ENCODE measurements at places on chromosomes 6 and 20. TPM values are rescaled to one million over a fixed set of nuclear protein-coding genes. Genes with fewer than 3 reads are reported as not detected.

The HRH3 gene
- total RNA-seq: not detected

The DPPA5 gene
- not detected for total RNA-seq

The TOX2 gene
- total RNA-seq: 3.0 TPM

The C6orf120 gene
- total RNA-seq: 56.3 TPM

The ENPP5 gene
- total RNA-seq: 25.7 TPM

DNA sequence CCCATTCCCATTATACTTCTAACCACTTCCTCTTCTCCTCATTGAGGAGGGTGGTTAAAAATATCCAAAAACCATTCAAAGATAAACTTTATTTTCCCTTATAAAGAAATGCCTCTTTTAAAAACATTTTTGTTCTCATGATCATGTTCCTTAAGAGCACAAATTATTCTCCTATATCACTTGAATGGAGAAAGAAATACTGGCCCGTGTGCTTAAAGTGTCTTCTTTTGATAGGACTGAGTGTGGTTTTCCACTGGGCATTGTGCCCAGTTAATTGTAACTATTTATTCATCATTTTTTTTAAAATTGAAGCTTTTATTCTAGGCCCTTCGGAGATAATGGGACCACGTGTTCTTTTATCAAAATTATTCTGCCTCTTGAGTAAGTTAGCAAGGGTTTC lies 871.5 kb downstream of the QKI start:
- DNase-seq: peak; percentile 19
- H3K36me3 ChIP-seq: no peaks in the 10 kb centered on the region
- no peaks in the 10 kb centered on the region for H3K27me3 ChIP-seq
- no peak overlapping the region for H3K4me3 ChIP-seq
- no peaks in the 10 kb centered on the region for H3K4me1 ChIP-seq

DNA sequence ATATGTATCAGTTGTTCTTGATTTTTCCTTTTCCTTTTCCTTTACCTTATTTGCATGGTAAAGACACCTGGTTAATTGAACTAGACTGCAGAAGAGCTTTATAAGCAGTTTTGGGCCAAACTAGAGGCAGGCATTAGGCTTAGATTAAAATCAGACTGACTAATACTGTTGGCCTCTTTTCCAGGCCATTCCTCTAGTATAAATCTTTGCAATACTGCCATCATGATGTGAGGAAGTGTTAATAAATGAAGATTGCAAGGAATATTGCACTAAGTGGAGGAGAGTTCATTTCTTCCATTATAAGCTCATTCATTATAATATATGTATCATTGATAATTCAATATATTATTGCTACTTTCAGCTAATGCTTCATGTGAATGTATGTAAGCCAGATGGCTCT lies 163.8 kb downstream of the MMUT start:
- H3K4me3 ChIP-seq: no peak overlapping the region
- no peaks in the 10 kb centered on the region for H3K36me3 ChIP-seq
- DNase-seq: no peak
- H3K4me1 ChIP-seq: no peaks in the 10 kb centered on the region
- H3K27me3 ChIP-seq: no peaks in the 10 kb centered on the region
- H3K27ac ChIP-seq: no peak overlapping the region

DNA sequence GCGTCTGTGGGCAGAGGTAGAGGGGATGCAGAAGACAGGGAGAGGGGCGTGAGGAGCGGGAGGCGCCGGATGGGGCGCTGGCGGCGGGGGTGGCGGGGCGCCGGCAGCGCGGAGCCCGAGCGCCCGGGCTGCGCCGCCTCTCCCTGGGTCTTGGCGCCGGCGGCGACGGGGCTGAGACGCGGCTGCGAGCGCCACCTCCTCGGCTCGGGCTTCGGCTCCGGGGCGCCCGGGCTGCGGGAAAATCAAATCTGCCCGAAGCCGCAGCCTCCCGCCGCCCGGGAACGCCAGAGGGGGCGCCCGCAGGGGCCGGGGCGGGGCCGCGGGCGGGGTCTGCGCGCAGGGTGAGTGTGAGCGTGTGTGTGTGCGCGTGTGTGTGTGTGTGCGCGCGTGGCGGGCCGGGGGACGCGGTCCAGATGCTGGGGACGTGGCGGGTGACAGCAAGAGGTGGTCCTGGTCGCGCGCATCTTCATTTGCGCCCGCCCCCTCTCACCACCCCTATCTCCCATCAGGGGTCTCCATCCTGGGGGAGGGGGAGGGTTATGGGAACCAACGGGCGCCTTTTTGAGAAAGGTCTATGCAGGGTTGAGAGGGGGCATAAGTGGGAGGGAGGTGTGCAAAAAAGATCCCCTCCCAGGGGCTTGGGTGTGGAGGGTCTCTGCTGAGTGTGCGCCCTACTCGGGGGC lies 646 bp upstream of the CPNE5 start:
- H3K4me1 ChIP-seq: peaks cover 18% of the 10 kb centered on the region
- peak overlapping the region; percentile 62 for H3K4me3 ChIP-seq
- no peak overlapping the region for H3K27ac ChIP-seq
- H3K27me3 ChIP-seq: no peaks in the 10 kb centered on the region
- H3K36me3 ChIP-seq: no peaks in the 10 kb centered on the region

DNA sequence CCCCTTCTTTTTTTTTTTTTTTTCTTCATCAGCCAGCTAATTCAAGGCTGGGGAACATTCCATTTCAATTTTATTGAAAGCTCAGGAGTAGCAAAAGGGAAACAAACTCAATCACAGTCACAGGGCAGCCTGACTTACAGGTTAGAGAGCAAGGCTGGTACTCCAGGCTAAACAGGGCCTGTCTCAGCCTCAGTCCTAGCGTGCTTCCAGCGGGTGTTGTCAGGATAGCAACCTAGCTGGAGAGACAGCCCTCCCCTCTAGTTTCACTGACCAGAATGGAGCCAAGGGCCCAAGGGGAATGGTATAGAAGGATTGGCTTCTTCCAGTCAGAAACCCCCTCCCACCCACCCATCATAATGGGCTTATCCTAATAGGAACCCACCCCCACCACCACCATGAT lies 132.9 kb downstream of the PXDC1 start:
- H3K27ac ChIP-seq: no peak overlapping the region
- H3K4me3 ChIP-seq: no peak overlapping the region
- no peaks in the 10 kb centered on the region for H3K4me1 ChIP-seq
- peaks cover 6% of the 10 kb centered on the region for H3K27me3 ChIP-seq

GRCh38 chr6:21102624-21103023 lies 490.9 kb upstream of the SOX4 start:
- no peak overlapping the region for H3K4me3 ChIP-seq
- no peaks in the 10 kb centered on the region for H3K27me3 ChIP-seq
- no peaks in the 10 kb centered on the region for H3K36me3 ChIP-seq
- no peak for DNase-seq

- peak overlapping the region; percentile 15 for H3K27ac ChIP-seq
- no peak for DNase-seq
- no peak overlapping the region for H3K4me3 ChIP-seq
- H3K27me3 ChIP-seq: no peaks in the 10 kb centered on the region
- H3K36me3 ChIP-seq: no peaks in the 10 kb centered on the region
These were observed 225.3 kb downstream of the KHDC1L start for GRCh38 chr6:72999995-73000394.

DNA sequence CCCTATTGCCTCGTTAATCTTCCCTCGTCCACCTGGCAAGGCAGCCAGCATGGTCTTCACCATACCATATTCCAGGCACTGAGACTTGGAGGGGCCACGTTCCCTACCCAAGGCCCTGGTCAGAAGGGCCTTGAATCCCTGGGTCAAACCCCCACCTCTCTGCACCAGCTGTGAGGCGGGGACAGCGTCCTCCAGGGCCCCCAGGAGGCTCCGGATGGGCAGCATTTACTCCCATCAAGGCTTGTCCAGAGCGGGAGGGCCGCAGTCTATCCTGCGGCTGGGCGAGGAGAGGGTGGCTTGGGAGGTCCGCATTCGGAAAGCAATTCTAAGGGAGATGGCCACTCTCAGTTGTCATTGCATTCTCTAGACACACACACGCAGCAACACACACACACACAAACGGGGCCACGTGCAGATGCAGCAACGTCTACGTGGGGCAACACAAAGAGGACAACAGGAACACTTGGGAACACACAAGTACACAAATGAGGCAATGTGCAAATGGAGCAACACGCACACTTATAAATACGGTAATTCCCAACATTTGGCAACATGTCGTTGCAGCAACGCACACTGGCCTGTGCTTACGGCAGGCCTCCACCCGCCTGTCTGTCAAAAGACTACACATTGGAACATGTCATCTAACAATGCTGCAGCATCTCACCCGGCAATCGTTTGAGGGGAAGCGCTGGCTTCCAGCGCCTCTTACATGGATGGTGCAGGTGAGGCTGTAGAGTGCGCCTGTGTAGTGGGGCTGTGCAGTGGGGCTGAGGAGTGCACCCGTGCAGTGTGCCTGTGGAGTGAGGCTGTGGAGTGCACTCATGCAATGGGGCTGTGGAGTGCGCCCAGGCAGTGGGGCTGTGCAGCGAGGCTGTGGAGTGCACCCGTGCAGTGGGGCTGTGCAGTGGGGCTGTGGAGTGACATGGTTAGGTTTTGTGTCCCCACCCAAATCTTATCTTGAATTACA lies 12.9 kb upstream of the NTSR1 start:
- H3K27ac ChIP-seq: no peak overlapping the region
- H3K27me3 ChIP-seq: peaks cover 4% of the 10 kb centered on the region
- DNase-seq: no peak
- no peaks in the 10 kb centered on the region for H3K4me1 ChIP-seq
- no peak overlapping the region for H3K4me3 ChIP-seq

DNA sequence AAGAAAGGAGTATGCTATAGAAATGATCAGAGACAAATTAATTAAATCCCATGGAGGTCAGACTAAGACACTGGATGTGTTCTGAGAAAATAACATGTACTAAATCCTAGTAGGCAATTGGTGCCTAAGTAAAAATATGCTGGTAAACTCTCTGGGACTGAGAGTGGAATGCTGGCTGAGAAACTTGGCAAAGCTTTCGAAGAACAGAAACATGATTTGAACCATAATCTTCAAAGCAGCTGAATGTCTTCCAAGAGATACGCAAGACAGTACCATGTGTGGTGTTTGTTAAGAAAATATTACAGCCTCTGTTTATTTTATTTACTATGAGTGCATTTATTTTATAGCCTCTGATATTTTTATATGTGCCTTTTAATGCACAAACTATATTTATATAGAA lies 55.2 kb downstream of the EFHC1 start:
- H3K27ac ChIP-seq: no peak overlapping the region
- H3K27me3 ChIP-seq: no peaks in the 10 kb centered on the region
- no peaks in the 10 kb centered on the region for H3K4me1 ChIP-seq
- H3K36me3 ChIP-seq: no peaks in the 10 kb centered on the region

DNA sequence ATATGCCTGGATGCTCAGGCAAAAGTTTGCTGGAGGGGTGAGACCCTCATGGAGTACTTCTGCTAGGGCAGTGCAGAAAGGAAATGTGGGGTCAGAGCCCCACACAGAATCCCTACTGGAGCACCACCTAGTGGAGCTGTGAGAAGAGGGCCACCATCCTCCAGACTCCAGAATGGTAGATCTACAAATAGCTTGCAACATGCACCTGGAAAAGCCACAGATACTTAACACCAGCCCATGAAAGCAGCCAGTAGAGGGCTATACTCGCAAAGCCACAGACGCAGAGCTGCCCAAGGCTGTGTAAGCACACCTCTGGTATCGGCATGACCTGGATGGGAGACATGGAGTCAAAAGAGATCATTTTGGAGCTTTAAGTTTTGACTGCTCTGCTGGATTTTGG lies 60.7 kb upstream of the GJE1 start:
- no peak overlapping the region for H3K4me3 ChIP-seq
- H3K27me3 ChIP-seq: no peaks in the 10 kb centered on the region
- no peak for DNase-seq
- H3K4me1 ChIP-seq: no peaks in the 10 kb centered on the region
- H3K27ac ChIP-seq: no peak overlapping the region
- H3K36me3 ChIP-seq: no peaks in the 10 kb centered on the region

- H3K36me3 ChIP-seq: no peaks in the 10 kb centered on the region
- no peaks in the 10 kb centered on the region for H3K4me1 ChIP-seq
- no peak for DNase-seq
- no peak overlapping the region for H3K4me3 ChIP-seq
- no peaks in the 10 kb centered on the region for H3K27me3 ChIP-seq
- no peak overlapping the region for H3K27ac ChIP-seq
These were observed 354.4 kb downstream of the NKAIN2 start for GRCh38 chr6:124158024-124158423.

DNA sequence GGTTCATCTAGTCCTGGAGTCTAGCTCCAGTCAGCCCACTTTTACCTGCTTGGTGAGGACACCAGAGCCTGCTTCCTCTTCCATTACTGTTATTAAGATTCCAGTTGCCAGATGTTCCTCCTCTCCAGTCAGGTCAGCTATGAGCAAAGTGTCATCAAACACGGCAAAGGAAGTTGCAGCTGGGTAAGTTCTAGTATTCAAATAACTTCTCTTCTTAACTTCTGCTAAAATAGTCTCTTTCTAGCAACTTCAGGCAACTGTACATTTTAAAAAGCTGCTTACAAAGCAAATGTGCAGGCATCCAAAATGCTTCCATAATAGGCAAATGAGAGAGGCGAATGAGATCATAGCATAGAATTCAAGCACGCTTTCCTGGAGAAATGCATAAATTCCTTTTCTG lies 18.4 kb upstream of the MRPS18A start:
- H3K27me3 ChIP-seq: no peaks in the 10 kb centered on the region
- peak overlapping the region; percentile 48 for H3K27ac ChIP-seq
- DNase-seq: no peak
- no peak overlapping the region for H3K4me3 ChIP-seq
- H3K36me3 ChIP-seq: no peaks in the 10 kb centered on the region

Data from adrenal gland (tissue), 19 donors.